Activated CD4-positive, alpha-beta T cell treated with anti-CD3 and anti-CD28 coated beads, Interleukin-2, amount 10 ng/mL, durations not matched to agents 7 days and 5 days (primary cell): ENCODE measurements at places on chromosomes 7 and 10.

DNA sequence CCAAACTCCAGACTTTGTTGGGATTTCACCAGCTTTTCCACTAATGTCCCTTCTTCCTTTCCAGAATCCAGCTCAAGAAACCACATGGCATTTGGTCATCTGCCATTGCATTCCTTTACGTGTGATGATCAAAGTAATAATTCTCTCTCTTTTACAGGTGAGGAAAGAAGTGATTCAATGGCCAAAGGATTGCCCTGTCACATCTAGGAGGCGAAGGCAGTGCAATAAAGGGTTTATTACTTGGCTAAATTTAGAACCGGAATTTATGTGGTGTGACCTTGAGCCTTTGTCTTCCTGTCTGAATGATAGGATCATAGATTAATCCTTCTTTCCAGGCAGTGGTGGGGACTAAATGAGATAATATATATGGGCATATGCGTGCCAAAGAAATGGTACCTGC is 58.3 kb upstream of the COBL start:
- no peak for DNase-seq

DNA sequence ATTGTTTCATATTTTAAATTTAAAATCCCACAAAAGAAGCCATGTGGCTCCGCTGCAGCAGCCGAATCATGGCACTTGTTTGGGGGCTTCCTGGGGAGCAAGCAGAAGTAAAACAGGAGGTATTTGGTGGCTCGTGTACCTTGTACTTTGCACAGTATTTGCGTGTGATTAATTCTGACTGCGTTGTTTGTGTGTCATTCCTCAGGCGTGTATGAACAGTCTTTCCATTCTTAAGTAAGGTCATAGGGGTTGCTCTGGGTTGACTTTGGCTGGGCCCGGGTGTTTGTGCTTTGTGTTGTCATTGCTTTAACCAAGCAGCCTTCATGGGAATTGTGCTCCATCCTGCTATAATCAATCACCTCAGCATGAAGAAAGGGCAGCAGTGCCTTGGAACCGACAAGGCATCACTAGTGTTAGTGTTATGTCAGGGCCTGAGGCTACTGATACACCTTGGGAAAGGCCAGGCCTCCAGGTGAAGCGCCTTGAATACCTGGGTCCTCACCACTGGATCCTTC is 182.4 kb downstream of the ARHGAP21 start:
- DNase-seq: no peak

DNA sequence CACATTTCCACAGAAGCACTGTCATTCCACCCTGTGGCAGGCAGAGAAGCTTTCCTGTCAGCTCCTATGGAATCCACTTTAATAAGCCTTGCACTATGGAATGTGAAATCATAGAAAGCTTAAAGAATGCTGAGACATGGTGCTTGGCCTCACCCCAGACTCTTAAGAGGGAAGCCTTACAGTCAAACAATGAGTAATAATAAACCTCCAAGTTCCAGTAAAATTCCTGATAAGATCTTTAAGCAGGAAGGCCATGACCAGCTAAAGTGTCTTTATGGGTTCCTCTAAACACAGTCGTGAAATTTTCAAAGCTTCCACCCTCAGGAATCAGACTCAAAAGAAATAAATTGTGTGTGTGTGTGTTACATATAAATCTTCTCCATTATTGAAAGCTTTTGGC is 11.9 kb upstream of the TEX36 start:
- no peak for DNase-seq

- DNase-seq: no peak
These were observed 662.7 kb upstream of the POT1 start for GRCh38 chr7:125592331-125592730.

DNA sequence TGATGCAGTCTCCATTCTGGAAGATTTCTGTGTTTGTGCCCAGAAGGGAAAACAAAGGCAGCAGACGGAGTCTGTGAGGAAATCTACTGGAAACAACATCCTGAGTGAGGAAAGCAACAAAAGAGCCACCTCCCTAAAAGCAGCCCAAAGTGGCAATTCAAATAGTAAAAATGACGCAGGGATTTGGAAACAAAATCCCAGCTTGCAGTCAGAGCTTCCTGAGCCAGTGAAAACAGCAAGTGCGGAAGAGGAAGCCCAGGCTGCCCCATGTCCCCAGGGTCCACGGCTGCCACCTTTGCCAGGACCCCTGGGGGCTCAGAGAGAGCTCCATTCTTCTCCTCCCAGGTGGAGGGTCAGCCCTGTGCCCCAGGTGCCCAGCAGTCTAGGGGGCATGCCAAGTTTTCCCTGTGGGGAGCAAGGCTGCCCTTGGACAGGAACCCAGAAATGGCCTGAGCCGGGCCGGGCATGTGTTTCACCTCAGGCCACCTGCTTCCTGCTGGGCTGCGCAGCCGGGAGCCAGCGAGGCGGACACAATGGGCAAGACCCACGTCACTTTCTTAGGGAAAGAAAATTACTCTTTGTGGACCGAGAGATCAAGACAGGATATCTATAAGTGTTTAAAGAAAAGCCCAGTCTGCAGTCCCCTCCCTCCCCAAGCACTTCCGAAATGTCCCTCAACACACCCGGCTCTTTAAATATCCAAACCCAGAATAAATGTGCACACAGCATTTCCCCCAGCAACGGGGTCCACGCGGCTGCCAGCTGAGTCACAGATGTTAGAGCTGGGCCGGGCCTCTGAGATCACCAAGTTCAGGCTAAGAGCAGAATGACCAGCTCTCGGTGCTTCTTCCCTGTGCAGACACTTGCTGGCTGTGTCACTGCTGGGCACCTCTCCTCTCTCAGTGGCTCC is 231.1 kb downstream of the ARHGAP12 start:
- DNase-seq: no peak

- DNase-seq: no peak
These were observed 419.6 kb upstream of the NPVF start for GRCh38 chr7:25647872-25648271.

GRCh38 chr7:131827421-131827820 is 271.0 kb upstream of the PODXL start:
- DNase-seq: no peak

GRCh38 chr7:158108646-158109293 is 478.9 kb downstream of the PTPRN2 start:
- DNase-seq: no peak

GRCh38 chr10:132951926-132952325 is 9.6 kb upstream of the CFAP46 start:
- DNase-seq: no peak

DNA sequence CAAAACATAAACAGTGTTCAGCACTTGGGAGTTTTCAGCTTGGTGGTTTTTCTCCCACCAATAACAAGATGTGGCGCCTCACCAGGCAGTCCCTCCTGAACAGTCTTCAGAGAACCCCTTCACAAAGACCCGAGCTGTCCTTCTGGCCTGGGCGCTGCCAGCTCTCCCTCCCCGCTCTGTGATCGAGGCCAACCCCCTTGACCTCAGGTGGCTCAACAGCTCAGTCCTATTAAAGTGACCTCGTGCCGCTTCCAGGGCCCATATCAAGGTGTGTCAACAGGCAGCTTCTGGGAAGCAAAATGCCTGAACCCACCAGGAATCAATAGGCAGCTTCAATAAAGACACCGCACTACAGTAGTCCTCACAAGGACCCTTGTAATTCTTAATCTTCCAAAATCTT is 63.3 kb downstream of the CHST15 start:
- DNase-seq: no peak

DNA sequence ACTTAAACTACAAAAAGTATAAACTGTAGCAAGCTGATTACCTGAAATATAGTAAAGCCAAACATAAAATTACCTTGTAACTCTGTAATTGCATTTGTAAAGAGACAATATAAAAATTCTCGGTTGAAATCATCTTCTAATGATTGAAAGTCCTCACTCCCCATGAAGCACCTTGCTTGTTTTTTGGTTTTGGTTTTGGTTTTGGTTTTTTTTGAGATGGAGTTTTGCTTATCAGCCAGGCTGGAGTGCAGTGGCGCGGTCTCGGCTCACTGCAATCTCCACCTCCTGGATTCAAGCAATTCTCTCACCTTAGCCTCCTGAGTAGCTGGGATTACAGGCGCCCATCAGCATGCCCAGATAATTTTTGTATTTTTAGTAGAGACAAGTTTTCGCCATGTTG is 33.9 kb upstream of the GPR37 start:
- no peak for DNase-seq

DNA sequence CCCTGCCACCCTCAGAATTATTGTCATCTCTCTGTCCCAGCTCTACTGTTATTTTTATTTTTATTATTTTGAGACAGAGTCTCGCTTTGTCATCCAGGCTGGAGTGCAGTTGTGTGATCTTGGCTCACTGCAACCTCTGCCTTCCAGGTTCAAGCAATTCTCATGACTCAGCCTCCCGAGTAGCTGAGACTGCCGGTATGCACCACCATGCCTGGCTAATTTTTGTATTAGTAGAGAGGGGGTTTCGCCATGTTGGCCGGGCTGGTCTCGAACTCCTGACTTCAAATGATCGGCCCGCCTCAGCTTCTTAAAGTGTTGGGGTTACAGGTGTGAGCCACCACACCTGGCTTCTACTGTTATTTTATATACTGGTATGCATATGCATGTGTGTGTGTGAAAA is 11.0 kb downstream of the CALHM2 start:
- no peak for DNase-seq

DNA sequence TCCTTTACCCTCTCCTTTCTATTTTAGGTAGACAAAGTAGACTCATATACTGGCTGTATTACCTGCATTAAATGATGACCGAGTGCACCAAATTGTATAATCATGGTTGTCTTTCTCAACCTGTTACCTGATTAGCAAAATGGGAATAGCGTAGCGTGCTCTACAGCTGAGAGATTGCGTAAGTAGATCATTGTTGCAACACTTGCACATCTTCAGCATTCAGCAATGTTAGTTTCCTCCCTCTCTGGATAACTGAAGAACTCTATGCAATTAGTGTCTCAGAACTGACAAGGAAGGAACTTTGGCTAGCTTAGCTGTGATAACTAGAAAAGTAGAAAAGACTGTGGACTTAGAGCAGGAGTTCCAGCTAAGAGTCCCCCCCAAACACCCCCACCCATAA is 787.4 kb downstream of the PHTF2 start:
- no peak for DNase-seq
